ENCODE measurements at places on chromosomes 7 and 10.

DNA sequence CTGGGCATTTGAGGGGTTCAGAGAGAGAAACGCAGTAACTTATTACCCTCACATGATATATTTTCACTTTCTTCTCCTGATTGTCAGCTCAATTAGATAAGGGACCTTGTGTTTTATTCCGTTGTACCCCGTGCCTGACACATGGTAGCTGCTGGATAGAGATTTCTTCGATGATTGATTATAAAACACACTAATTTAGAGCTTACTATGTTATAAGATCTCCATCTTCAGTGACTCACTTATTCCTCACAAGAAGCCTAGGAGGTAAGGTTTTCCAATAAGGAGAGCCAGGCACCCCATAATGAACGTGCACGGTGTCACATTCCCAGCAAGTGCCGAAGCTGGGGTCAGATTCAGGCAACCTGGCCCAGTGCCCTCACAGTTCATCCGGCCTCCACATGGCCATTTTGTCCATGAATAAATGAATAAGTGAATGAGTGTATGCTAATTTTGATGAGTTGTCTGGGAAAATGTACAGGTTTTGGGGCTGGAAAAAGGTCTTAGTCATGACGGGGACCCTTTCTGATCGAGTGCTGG lies 138.1 kb upstream of the CDCA7L start:
- DNase-seq: no peak

- no peak for DNase-seq
Measured at GRCh38 chr10:31836569-31837406, 91.8 kb downstream of the ARHGAP12 start.

- DNase-seq: no peak
Measured at GRCh38 chr7:155731380-155731779, 80.9 kb downstream of the SHH start.

DNA sequence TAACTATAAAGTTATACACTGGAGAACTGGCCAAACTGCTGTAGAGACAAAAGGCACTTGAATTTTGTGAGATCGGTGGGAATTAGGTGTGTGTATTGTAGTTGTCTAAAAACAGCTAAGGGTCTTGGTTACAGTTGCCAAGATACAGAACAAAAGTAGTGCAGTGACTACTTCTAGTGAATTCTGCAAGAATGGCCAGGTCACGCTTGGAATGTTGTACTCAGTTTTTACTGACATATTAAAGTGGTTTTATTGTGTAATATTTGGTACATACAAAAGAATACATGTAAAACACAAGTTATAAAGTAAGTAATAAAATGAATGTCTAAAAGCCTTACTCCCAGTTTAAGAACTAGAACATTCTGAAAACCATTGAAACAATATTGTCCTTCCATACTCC lies 42.4 kb downstream of the PRPF18 start:
- DNase-seq: no peak

DNA sequence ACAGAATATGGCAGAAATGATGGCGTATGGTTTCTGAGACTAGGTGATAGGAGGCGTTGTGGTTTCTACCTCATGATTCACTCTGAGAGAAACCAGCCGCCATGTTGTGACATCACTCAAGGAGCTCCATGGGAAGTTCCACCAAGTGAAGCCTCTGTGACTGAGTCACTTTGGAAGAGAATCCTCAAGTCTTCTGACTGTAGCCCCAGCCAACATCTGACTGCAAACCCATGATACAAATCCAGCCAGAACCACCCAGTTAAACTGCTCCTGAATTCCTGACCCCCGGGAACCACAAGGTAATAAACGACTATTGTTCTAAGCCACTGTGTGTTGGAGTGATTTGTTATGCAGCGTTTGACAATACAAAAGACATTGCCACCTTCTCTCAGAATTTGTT lies 91.1 kb upstream of the CARD11 start:
- DNase-seq: no peak

- peak; percentile 100 for DNase-seq
Measured at GRCh38 chr7:96596120-96596826, 113.4 kb downstream of the SEM1 start.

GRCh38 chr10:126373972-126374371 lies 14.3 kb downstream of the ADAM12 start:
- no peak for DNase-seq

GRCh38 chr10:112210666-112211065 lies 27.1 kb upstream of the GPAM start:
- no peak for DNase-seq

- no peak for DNase-seq
Measured at GRCh38 chr7:88276605-88277153, 30.0 kb downstream of the STEAP4 start.

DNA sequence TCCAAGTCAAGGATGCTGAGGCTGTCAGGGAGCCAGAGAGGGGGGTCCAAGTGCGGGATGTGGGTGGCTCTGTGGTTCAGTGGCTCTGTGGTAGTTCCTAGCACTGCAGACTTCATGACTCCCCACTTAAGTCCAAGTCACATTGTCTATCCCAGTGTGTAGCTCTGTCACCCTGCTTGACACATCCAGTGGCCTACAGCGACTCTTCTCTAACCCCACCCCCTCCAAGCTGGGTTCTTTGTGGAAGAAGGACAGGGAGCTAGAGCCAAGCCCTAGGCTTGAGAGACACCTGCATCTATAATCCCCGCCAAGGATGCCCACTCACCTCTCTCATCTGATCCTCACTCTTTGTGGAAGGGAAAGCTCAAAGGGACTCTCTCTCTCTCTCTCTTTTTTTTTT lies 57.6 kb downstream of the ADCYAP1R1 start:
- no peak for DNase-seq

GRCh38 chr10:125720002-125720382 lies 483 bp downstream of the EDRF1 start:
- no peak for DNase-seq

DNA sequence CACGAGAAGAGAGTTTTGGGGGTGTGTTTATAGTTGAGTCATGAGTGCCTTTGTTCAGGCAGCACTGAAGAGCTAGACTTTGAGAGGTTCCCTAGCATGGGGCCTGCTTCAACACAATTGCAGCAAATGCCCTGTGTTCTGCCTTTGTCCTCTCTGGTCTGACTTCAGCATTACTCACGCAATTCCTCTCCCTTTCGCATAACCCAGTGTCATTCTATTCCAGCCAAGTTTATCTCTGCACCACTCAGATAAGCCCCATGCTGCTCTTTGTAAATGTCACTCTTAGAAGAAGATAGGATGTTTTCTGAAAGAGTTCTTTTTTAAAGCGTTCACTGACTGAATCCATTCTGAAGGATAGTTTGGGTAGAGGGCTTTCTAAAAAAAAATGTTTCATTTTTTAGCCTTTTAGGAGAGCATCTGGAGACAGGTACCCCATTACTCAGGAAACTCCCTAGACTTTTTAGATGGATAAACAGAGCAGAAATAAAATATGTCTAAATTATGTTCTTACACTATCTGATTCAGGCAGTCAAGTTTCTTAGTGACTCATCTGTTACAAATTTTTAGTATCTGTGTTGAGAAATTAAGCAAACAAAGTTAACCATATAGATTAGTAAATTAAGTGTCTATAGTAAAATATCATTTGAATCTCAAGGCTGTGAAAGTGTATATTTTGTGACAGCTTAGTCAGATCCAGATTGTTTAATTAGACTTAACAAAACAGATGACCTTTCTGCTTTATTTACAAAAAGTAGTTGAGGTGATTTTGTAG lies 318.5 kb downstream of the GPR158 start:
- DNase-seq: no peak

DNA sequence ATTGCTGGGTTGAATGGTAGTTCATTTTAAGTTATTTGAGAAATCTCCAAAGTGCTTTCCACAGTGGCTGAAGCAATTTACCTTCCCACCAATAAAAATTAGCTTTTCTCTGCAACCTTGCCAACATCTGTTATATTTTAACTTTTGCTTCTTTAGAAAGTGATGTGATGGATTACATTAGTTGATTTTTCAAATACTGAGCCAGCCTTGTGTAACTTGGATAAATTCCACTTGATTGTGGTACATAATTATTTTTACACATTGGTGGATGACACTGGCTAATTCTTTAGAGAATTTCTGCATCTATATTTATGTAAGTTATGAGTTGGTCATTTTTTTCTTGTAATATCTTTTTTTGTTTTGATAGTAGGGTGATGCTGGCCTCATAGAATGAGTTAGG lies 634.1 kb downstream of the GALNT17 start:
- no peak for DNase-seq

DNA sequence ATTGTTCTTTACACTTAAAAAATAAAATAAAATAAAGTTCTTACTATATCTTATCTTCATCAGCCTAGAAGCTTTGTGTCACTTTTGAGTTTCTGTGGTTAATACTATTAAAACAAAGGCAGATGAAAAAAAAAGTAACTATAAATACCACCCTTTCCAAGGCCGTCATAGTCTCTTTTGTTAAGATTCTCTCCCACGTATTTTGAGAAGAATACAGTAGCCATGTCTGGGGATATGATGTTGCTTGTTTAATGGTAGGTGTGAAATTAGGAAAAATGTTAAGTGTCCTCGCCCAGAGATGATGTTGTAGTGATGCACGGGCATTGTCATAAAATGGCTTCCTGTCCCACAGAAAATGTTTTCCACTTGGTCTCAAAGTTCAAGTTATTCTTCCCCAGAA lies 223.9 kb downstream of the NEBL start:
- no peak for DNase-seq

GRCh38 chr10:81104494-81104893 lies 566.8 kb downstream of the SH2D4B start:
- DNase-seq: no peak

DNA sequence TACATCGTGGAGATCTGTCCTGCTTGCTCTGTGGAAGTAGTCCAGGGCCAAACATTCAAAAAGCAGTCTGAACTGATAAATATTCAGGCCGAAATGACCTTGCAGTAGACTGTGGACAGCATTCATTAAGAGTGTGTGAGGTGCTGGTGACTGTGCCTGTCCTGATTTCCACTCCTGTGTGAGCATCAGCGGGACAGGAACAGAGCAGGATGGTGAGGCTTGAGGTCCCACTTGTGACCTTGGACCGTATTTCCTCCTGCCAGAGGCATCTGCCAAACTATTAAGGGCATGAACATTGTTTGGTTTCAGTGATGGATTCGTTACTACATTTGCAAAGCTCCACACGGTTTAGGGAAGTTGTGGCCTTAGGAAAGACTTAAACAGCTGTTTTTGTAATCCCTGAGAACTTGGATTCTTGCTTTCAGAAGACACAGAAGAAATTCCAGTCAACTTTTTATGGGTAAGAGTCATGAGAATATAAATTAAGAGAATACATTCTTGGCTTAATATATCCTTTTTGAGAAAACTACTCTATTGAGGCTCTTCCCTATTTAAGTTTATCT lies 32.8 kb downstream of the CCNY start:
- no peak for DNase-seq

DNA sequence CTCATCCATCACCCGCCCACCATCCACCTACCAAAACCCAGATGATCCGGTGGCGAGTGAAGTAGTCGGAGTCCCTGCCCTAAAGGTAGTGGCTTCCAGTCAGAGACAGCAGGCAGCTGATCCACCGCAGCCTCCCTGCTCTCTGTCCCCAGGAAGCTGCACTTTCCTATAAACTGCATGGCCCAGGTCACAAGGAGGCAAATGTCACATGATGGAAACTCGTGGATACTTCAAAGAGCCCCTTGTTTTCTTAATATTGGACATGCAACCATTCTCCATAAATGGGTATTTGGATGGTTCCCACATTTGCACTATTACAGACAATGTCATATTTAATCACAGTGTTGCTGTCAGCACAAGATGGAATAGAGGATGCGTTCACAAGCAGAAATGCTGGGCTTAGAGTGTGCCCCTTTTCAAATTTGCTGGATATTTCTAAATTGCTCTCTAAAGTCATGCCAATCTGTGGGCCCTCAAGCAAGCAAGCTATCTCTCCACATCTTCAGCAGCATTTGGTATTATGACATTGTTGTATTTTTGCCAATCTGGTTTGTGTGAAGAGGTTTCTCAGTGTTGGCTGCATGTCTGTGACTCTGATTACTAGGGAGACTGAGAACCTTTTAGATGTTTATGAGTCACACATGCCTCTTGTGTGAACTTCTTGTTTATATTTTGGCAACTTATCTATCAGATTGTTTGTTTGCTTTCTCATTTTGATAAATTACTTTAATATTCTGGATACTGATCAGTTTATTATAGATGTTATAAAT lies 822.0 kb downstream of the TNS3 start:
- no peak for DNase-seq

DNA sequence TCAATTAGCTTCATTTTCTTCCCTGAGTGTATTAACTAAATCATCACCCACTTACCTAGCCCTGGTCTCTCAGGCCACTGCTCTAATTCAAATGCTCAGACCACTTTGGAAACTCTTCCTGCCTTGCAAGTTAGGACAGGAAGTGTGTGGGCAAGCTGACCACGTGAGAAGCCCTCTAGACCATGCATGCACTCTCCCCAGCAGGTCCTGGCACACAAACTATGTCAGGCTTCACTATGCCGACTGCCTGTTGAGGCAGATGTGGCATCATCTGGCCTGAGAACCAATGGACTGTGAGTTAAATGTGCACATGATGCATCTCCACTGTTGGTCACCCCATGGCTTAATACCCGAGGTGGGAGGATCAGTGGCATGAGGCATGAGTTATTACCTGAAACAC lies 439.6 kb downstream of the GRID1 start:
- DNase-seq: no peak

- DNase-seq: no peak
Measured at GRCh38 chr10:132400547-132401151, 3.6 kb downstream of the PWWP2B start.

GRCh38 chr10:70380350-70381135 lies 1.9 kb downstream of the LRRC20 start:
- no peak for DNase-seq

GRCh38 chr7:119929891-119930290 lies 343.1 kb upstream of the KCND2 start:
- DNase-seq: no peak

DNA sequence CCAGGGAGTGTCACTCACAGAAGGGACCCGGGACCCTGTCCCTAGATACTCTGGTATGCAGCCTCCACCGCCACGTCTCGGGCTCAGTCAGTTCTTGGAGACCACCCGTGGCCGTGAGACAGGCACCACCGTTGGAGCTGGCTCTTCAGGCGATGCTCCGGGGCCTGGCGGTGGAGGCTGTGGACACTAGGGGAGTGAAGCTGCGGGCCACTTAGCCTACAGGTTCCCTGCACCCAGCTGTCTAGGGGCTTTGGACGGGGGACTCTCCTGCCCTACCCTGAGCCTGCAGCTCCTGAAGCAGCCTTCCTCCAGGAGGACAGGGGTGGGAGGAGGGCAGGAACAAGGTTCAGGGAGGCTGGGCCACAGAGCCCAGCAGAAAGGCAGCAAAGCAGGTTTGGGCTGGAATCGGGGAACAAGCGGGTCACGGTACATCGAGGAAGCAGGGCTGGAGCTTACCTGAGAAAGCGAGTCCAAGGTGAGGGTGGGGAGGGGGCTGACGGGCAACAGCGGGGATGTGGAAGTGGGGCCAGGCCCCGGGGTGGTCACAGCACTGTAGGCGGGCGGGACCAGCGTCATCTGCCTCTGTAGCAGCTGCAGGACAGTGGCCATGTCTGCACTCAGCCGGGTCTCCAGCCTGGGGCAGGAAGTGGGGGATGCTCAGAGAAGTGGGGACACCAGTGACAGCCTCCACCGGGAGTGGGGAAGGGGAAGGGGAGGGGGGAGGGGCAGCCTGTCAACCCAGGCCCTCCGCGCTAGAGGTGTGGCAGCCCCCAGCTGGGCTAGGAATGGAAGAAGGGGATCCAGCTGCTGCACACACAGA lies 31.5 kb downstream of the KCNH2 start:
- DNase-seq: no peak
